Fibroblast of upper back skin (primary cell): ENCODE measurements at places on chromosomes 7 and 10.

DNA sequence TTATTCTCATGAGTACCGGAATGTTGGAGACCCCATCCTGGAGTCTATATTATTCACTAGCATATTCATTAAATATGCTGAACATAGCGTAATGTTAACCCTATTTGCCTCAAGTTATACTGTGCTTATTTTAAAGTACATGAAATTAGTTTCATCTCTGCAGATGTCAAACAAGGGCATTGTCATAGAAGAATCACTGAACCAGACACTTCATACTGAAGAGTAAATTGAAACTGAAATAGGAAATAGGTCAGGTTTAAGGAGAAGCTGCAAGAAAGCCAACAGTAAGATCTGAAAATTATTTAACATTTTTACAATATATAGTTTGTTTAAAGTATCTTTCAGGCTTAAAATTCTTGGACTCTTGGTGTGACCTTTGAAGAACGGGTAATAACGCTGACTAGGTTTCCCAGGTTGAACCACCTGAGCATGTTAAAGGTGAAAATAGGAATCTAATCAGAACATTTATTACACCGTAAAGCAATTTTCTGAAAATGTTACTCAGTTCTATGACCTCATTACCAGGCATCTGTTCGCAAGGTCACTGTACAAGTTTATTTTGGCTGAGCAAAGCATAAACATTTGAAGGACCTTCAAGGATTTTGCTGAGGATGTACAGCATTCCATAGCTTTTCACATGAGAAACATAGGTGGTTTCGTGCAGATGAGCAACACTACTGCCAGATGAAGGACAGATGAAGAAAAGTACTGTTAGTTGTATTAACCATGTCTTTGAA, 82.7 kb downstream of the REEP3 start:
- DNase-seq: no peak

- peak; percentile 77 for DNase-seq
Measured at GRCh38 chr10:128625926-128626325, 499.7 kb upstream of the MKI67 start.

DNA sequence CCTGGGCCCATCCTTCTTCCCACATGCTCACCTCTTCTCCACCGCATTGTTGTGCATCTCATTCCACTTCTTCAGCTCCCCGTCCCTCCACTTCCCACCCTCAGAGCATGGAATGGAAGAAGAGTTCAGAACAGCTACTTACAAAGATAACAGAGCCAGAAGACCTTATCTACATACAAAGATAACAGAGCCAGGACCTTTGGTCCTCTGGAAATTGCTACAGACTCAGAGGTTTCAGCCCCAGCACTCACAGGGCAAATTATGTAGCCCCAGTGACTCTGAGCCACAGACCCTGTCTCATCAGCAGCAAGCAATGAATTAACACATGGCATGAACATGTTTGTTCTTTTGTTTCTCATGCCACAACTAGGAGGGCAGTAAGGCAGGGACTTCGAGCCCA, 28.7 kb upstream of the SLC29A3 start:
- DNase-seq: no peak

GRCh38 chr10:23100331-23101030, 5.1 kb downstream of the MSRB2 start:
- DNase-seq: no peak

DNA sequence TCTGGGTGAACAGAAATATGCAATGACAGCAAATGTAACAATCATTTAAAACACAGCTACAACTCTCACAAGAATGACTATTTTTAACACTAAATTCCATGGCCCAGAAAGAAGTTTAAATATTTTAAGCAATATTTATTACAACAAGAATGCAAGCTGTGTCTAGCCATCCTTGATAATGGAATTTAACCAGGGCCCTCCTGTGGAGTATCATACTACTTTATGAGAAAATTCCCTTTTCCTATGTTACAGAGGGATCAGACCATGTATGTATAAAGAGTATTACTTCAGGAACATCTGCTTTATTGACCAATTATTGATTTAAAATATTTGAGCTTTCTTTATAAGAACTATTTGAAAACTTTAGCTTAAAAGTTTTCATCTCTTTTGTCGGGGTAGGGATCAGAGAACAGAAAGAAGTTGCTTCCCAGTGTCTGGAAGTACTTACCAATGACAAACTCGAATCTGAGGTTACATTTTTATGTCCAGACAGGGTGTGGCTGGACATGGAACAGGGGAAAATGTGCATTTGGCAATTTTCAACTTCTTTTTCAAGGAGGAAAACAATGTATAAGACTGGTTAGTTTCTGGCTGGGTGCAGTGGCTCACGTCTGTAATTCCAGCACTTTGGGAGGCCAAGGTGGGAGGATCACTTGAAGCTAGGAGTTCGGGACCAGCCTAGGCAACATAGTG, 48.3 kb upstream of the NRBF2 start:
- DNase-seq: peak; percentile 76

DNA sequence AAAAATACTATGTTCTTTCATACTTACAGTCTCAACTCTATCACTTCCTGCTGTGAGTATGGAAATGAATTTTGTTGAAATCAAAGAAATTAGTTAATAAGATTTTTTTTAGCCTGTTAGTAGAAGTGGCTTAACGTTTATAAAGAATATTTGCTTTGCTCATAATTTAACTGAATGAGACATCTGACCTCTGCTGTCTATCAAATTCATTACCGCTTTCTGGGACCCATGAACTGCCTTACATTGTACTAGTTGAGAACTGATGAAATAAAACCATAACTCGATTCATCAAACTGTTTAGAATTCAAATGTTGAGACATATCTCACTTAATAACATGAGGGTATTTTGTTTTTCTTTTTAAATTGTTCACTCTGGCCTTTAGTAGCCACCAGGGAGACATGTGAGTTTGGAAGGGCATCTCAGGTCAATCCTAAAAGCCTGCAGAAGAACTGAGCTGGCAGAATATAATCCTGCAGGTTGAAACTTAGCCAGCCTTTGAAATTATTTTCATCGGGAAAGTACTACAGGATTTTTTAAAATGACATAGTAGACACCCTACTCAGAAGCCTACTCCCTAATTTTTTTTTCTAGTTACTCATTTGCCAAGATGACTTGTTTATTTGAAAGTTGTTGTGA, 78.7 kb downstream of the KIAA1217 start:
- DNase-seq: no peak

DNA sequence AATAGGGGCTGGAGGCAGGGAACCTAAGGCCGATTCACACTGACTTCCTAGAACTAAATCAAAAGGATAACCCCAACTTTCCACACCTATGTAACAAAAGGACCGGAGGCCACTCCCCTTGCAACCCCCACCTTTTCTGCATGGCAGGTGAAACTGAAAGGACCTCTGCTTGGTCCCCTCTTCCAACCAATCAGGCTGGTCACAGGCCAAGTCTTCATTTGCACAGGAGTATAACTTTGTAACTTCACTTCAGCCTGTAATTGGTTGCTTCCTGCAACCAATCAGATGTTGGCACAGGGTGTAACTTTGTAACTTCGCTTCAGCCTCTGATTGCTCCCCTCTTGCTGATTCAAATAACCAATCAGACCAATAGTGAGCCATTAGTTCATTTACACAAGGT, 190.0 kb downstream of the FAM107B start:
- DNase-seq: no peak

DNA sequence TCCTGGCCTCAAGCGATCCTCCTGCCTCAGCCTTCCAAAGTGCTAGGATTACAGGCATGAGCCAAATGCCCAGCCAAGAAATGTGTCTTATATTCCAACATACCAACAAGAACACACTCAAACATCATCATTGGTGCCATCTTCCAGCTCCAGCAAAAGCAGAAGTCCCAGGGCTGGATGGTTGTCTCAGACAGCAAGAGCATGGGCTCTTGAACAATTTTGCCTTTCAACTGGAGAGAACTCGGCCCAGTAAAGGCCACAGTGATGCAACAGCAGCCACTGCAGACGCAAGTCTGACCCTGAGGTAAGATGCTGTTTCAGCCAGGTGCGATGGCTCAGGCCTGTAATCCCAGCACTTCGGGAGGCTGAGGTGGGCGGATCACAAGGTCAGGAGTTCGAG, 52.8 kb upstream of the NFE2L3 start:
- DNase-seq: no peak

DNA sequence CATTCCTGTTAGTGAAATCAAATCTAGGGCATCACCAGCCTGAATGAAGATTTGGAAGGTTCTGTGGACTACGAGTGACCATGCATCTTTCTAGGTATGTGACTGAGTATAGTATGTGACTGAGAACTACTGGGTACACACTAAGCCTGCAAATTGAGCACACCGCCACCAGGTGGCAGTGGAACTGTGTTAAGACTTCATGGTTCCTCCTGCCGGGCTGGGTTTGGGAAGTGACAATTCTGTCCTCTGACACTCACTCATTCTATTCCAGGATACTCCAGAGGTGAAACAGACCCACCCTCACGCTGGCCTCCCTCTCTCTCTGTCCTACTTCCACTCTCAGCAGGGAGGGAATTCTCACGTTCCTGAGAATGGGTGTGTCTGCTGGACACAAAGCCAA, 84.0 kb upstream of the TMEM248 start:
- peak; percentile 7 for DNase-seq

DNA sequence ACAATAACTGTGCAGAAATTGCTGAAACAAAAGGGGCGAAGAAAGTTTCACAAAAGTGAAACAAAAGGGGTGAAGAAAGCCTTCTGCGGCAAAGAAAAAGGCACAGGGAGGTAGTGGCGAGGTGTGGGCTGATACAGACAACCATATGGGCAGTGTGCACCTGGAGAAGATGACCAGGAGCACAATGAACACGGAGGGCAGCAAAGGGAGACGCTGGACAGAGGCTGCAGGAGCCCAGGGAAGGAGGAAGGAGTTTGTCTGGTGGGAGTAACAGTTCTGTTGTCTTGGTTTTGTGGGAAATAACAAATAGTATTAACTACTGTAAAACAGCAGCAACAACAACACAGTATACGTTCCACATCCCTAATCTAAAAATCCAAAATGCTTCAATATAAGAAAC, 42.4 kb downstream of the ESYT2 start:
- no peak for DNase-seq

DNA sequence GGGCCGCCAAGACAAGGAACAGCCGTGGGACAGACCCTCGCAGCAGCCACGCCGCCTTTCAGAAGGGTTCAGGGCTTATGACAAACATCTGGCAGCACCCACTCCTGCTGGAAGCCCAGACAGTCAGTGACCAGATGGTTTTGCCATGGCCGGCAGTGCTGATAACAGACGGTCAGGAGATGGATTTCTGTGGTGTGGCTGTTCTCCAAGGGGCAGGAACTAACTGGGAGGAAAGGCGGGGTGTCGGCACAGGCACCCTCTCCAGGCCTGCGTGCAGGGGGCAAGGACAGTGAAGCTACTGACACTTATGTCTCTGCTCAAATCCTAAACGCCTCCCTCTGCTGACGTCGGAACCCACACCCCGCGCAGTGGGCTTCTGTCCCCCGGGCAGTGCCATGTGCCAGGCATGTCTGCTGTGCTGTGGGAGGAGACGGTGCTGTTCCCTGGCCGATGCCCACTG, 416.1 kb downstream of the DNAJB6 start:
- peak; percentile 2 for DNase-seq

GRCh38 chr7:37193087-37193774, 255.4 kb downstream of the ELMO1 start:
- no peak for DNase-seq

DNA sequence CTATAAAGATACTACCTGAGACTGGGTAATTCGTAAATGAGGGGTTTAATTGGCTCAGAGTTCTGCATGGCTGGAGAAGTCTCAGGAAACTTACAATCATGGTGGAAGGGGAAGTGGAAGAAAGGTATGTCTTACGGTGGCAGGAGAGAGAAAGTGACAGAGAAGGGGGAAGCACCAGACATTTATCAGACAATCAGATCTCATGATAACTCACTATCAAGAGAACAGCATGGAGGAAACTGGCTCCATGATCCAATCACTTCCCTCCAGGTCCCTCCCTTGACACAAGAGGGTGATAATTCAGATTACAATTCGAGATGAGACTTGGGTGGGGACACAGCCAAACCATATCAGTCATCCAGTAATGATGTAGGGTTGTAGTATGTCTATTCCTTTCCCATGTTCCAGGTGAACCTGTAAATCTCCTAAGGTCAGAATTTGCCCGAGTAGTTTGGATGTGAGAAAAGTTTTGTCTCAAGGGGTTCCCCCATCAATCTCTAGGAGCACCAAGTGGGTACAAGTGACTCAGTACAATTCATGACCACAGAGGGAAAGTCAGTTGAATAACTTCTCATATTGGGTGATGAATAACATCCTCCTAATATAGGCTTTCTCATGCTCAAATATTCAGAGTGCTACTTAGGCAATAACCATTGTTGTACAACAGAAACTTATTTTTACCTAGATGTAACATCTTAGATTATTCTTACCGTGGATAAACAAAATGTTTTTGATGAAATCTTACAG, 39.7 kb upstream of the MTPN start:
- DNase-seq: no peak

DNA sequence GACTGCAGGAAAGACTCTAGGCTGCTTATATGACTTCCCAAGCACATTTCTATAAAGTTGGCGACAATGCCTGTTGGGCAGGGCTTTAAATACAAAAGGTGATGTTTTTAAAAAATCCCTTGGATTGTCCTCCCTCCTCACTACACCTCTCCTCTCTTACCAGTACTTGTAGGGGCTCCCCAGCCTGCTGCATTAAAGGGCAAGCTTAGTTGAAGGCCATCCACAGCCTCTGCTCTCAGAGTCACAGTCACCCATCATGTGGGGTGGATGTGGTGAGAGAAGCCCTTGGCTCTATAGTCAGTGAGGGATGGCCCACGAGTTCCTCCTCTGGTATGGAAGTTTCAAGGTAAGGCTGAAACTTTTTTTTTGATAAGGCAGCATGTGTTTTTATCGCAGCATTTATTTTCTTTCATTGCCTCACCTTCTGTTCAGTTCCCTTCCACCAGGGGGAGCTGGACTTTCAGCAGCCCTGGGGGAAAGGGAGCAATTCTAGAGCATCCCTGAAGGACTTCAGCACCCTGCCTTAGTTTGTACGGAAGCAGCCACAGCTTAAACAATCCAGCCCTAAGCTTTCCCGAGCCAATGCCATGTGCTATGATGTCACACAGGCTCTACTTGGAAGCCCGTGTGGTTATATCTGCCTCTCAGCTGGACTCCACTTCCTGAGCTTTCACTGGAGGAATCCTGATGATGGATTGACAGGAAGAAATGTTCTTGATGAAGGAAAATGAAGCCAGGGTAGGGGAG, 131.9 kb downstream of the CALCR start:
- DNase-seq: peak; percentile 23
